Stimulated activated CD4-positive, alpha-beta T cell treated with anti-CD3 and anti-CD28 coated beads, Interleukin-15, amount 100 ng/mL, for 1 hour (primary cell): ENCODE measurements at places on chromosomes 11 and 22.

DNA sequence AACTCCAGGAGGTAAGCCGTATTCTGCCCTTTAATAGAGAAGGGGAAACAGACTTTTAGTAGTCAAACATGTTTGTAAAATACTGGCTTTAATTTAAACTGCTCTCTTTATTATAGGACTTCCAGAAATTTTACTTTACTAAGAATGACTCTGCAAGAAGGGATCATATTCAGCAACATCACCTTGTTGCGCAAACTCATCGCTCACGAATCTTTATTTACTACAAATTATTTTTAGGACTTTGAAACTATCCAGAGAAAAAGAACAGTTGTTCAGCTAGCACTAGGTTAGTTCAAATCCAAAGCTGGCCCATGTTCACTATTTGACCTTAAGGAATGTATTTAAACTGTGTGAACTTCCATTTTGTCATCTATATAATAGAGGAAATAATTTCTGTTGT, 498.3 kb upstream of the TENM4 start:
- no peak for DNase-seq

DNA sequence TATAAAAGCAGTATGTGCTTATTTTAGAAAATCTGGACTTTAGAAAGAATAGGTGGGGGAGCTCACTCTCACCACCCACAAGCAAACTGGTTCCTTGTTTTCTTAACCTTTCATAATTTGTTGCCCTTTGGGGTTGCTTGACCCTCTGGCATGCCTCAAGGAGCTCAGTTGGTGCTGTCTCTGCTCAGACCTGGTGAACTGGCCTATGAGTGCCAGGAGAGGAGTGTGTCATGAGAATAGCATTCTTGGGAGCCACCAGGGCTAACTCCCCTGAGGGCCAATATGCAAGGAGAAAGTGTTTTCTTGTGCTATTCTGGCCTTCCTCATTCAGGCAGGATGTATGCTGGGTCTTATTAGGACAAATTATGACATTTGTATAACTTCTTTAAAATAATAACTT, 21.0 kb upstream of the AMOTL1 start:
- DNase-seq: no peak

DNA sequence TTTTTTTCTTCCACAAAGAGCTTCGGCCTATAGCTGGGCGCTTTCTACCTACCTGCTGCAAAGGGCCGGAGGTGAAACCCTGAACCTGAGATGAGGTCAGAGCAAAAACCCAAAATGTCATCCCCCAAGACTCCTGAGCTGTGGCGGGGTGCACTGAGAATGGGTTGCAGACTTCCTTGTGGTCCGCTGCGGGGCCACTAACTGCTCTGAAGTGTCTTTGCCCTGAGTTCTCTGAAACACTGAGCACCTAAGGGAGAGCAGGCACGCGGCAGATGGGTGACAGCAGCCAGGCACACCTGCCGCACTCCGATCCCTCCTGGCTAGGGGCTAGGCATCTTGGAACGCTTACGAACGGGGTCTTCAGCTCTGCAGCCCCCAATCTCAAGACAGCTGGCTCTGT, 29.3 kb downstream of the RASD2 start:
- DNase-seq: no peak

- DNase-seq: no peak
Observed at GRCh38 chr22:19527321-19527721, 3.1 kb upstream of the CLDN5 start.

GRCh38 chr11:64970731-64971151, 1.2 kb downstream of the MAJIN start:
- no peak for DNase-seq

DNA sequence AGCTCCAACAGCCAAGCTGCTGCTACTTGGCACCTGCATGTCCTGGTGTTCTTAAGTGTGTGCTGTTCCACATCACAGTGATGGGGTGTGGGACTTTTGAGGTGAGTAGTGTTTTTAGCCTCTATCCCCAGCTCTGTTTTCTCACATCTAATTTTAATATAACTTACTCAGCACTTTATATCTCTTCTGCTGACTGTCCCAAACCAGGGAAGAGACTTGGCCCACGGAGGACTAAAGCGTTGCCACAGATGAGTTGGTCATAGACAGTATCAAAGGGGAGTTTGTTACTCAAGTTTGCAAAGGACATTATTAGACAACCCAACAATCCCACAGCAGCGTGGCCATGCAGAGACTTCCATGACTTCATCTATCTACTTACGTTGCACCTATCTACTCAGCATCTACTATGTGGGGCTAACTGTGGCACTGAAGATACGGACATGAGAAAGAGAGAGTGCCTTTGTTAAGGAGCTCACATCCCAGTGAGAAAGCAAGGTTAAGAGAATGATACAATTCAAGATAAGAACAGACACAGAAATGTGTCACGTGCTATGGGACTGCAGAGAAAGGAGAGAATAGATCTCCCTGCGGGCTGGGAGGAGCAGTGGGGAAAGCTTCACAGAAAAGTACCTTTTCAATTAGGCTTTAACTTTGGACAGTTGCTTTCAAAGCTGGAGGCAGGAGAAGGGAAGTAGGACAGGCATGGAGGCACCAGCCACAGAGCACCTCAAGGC, 82.4 kb downstream of the ME3 start:
- DNase-seq: no peak

DNA sequence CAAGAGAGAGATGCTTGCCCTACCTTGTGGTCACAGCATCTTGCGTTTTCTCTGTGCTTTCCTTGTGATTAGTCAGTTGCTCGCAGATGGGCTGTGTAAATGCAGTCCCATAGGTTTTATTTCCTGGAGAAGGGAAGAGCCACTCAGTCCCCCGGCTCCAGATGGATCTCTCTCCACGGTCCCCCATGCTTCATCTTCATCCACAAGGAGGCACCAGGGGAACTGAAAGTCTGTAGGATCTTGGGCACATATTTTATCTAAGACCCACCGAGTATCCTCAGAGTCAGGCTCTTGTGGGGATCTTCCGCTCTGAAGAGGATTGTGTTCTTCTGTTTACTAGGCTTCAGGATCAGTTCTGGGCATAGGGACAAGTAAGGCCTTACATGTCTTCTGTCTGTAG, 66.8 kb upstream of the E2F8 start:
- DNase-seq: no peak

GRCh38 chr11:68412593-68413475, 47.7 kb upstream of the PPP6R3 start:
- DNase-seq: no peak

DNA sequence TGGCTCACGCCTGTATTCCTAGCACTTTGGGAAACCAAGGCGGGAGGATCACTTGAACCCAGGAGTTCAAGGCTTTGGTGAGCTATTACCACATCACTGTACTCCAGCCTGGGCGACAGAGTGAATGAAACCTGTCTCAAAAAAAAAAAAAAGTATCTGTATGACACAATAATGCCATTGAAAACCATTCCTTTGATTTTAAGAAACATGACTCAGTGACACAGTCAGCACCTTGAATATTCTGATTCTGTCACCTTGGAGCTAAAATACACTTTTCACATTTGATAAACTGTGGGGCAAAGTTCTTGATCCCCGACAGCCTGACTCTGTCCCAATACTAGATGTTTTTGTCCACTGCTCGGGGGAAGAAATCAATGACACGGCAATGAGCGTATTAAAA, 16.7 kb upstream of the ELFN2 start:
- DNase-seq: no peak

DNA sequence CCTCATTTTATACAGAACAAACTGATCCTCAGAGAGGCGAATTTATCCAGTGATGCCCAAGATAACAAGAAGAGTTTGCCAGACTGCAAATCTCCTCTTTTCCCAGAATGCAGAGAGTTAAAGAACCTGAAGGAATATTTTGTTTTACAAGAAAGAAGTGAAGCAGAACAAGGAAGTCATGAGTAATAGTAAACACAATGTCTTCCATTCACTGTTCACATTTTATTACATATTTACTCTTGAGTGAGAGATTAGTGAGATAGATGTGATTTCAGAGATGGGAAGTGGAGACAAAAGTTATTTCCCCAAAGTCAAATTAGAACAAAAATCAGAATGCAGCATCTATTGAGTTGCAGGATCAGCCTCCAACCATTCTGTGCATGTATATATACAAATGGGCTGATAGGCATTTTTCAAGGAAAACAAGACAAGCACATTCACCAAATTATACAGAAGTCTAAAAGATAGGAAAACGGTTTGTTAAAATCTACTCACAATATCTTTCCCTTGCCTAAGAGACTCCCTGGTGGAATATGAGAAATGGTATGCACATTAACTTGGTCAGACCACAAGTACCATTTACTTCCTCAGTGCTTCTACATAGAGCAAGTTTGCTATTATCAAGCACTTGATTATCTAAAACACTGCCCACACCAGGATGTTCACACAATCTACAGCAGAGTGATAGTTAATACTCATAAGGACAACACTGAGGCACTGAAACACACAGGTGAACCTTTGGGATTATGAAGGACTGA, 12.0 kb downstream of the GUCY1A2 start:
- DNase-seq: no peak

- DNase-seq: no peak
Observed at GRCh38 chr11:131246663-131247062, 123.8 kb upstream of the NTM start.

DNA sequence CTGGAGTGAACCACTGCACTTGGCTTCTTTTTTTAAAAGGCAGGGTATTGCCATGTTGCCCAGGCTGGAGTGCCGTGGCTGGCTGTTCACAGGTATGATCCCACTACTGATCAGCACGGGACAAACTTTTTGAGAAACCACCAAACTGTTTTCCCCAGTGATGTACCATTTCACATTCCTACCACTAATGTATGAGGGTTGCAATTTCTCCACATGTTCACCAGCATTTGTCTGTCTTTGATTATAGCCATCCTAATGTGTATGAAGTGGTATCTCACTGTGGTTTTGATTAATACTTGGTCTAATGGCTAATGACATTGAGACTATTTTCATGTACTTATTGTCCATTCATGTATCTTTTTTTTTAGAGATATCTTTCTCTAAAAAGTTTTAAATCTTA, 41.5 kb upstream of the EP300 start:
- DNase-seq: no peak

DNA sequence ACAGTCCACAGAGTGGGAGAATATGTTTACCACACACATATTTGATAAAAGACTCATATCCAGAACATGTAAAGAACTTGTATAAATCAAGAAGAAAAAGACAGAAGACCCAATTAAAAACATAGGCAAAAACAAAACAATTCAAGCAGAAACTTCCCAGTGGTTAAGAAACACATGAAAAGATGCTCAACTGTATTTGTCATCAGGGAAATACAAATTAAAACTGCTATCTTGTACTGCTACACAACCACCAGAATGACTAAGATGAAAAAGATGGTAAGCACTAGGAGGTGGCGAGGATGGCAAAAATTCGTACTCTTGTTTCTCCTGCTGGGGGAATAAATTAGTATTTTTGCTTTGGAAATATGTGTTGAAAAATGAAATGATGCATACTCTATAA, 192.3 kb upstream of the C11orf87 start:
- DNase-seq: no peak

DNA sequence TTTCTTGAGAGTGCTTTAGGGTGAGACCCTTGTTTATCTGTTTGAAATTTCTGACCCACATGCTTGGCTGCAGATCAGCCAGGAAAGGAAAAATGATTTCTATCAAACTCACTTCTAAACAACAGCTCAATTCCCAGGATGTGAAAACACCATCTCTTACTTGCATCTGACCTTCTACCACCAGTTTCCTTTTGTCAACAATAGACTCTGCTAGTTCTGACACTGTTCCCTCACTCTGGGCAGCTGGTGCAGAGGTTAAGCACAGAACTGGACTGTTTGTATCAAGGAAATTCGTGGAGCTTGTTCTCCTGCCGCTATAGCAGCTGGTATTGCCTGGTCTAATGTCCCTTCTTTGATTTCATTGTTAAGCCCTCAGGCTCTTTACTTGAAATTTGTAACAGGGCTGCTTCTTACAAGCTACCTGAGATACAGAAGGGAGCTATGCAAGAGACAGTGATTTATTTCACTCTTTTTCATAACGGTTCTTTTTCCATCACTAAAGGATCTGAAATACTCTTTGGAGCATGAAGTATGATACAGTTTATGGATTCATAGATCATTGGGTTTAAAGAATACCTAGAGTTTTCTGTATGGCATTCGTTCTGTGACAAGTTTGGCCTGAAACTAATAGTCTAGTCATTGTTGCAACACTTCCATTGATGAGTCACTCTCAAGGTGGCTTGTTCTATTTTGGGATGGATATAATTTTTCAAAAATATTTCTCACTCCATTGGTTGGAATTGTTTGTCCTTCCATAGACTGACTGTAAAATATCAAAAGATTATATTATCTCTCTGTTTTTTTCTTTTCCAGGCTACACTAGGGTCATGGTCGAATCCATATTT, 178.2 kb upstream of the ZC3H12C start:
- DNase-seq: no peak

GRCh38 chr22:22348127-22348814, 103.7 kb downstream of the VPREB1 start:
- no peak for DNase-seq

- DNase-seq: no peak
Observed at GRCh38 chr11:77411137-77411707, 62.7 kb downstream of the PAK1 start.

DNA sequence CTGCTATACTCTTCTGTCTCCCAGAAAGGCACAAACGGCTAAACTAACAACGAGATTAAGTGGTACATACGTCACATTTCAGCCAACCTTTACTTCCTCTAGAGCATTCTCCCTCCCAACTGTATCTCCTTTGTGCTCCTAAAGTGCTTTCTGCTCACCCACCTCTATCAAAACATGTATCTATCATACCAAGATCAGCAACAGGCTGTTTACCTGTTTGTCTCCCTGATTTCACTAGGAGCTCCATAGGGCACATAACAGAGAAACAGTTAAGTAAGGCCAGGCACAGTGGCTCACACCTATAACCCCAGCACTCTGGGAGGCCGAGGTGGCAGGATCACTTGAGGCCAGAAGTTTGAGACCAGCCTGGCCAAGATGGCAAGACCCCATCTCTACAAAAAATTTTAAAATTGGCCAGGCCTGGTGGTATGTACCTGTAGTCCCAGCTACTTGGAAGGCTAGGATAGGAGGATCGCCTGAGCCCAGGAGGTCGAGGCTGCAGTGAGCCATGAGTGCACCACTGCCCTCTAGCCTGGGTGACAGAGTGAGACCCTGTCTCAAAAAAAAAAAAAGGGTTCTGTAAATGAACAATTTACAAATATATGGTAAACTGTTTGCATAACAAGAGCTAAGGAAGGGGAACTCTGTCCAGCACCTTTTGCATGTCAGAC, 2.8 kb downstream of the NDUFC2 start:
- DNase-seq: no peak

GRCh38 chr22:28869736-28870135, 13.6 kb upstream of the ZNRF3 start:
- no peak for DNase-seq

DNA sequence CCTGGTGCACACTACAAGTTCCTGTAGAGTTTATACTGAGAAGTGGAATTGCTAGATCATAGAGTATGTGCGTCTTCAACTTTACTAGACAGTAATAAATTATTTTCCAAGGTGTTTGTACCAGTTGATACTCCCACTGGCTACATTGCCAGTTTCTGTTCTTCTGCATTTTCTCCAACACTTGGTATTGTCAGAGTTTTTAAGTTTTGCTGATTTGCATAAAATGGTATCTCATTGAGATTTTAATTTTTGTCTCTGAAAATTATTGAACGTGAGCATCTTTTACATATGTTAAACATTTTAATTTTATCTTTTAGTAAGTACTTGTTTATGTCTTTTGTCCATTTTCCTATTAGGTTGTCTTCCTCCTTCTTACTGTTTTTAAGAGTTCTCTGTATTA, 7.3 kb downstream of the TBCEL start:
- no peak for DNase-seq

GRCh38 chr11:36763187-36763586, 165.2 kb upstream of the RAG2 start:
- no peak for DNase-seq

GRCh38 chr11:83881428-83881827, 595.3 kb upstream of the CCDC90B start:
- no peak for DNase-seq
